Small intestine (tissue), 16 donors: ENCODE measurements at places on chromosomes 1 and 21. TPM values are rescaled to one million over a fixed set of nuclear protein-coding genes. Genes with fewer than 3 reads are reported as not detected.

- no peak for DNase-seq
- peaks cover 6% of the 10 kb centered on the region for H3K4me1 ChIP-seq
These were observed 137.7 kb downstream of the SETD4 start for GRCh38 chr21:35922618-35923017.

GRCh38 chr1:119338757-119339156 is 29.8 kb upstream of the HAO2 start:
- H3K4me1 ChIP-seq, result no peaks in the 10 kb centered on the region
- H3K27ac ChIP-seq, result no peak overlapping the region
- H3K36me3 ChIP-seq, result no peaks in the 10 kb centered on the region
- no peaks in the 10 kb centered on the region for H3K27me3 ChIP-seq
- H3K4me3 ChIP-seq, result no peak overlapping the region

GRCh38 chr1:228459091-228459993 is 27.8 kb upstream of the RNF187 start:
- DNase-seq, result peak; percentile 80
- peaks cover 32% of the 10 kb centered on the region for H3K27me3 ChIP-seq
- no peak overlapping the region for H3K4me3 ChIP-seq
- H3K4me1 ChIP-seq, result peaks cover 17% of the 10 kb centered on the region

- DNase-seq, result no peak
- H3K4me3 ChIP-seq, result no peak overlapping the region
- H3K27me3 ChIP-seq, result no peaks in the 10 kb centered on the region
- no peak overlapping the region for H3K27ac ChIP-seq
These were observed 195.6 kb downstream of the HMCN1 start for GRCh38 chr1:185929776-185930175.

DNA sequence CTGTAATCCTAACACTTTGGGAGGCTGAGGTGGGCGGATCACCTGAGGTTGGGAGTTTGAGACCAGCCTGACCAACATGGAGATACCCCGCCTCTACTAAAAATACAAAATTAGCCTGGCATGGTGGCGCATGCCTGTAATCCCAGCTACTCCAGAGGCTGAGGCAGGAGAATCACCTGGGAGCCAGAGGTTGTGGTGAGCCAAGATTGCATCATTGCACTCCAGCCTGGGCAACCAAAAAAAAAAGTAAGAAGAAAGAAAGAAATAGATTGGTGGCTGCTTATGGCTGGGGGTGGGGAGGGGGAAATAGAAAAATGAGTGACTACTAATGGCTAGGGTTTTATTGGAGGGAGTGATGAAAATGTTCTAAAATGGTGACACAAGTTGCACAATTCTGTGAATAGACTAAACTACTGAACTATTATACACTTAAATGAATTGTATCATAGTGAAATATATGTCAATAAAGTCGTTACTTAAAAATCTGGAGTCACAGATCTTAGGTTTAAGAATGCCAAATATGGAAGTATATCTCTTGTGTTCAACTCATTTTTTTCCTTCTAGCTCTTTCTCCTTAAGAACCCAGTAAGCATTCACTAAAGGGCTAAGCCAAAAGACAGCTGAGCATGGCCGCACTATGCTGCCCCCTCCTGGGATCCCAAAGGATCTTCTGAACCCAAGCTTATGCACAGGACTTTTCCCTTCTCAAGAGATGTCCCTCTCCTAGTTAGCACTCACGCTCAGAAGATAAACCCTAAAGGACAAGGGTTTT is 3.2 kb upstream of the NPL start:
- peak; percentile 65 for DNase-seq
- no peaks in the 10 kb centered on the region for H3K27me3 ChIP-seq

OR2T2 gene
- not detected for polyA plus RNA-seq
